ENCODE measurements at places on chromosomes 6 and 20.
A peak's percentile ranks its signal among the peaks of the same experiment; 100 is the strongest.

GRCh38 chr6:115415378-115415777 lies 645.3 kb downstream of the FRK start:
- peak; percentile 87 for DNase-seq

DNA sequence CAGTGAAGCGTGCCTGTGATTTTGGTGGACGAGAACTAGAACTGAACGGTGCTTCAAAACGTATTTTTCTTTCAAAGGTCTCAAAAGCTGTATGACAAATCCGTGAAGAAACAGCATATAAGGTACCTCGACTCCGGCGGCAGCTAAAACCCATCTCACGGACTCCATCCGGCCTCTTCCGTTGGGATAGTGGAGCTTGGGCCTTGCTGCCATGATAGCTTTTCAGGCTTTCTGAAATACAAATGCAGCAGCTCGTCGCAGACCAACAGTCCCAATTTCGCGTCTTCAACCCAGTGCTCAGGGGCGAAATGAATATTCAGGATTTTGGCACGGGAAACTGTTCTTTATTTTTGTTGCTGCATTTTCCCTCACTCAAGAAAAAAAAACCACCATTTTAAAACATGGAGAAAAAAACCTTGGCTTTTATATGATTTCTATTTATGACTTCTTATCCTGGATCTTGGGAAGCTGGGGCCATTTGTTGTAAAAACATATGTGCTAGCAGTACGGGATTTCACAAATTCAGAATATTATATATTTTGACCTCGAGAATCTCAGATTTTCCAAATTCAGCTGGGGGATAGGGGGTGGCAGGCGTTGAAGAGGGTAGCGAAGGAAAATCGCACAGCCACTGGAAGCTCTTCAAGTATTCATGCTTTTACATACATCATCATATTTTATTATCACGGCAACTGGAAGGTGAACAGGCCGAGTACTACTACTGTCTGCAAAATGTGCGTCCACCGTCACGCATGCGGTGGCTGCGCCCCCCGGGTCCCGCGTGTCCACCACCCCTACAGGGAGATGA lies 849 bp downstream of the GSTA4 start:
- DNase-seq, result no peak

GRCh38 chr20:5118220-5119142 lies 1.3 kb downstream of the PCNA start:
- no peak for DNase-seq

GRCh38 chr6:15227827-15228318 lies 18.0 kb upstream of the JARID2 start:
- DNase-seq, result no peak

DNA sequence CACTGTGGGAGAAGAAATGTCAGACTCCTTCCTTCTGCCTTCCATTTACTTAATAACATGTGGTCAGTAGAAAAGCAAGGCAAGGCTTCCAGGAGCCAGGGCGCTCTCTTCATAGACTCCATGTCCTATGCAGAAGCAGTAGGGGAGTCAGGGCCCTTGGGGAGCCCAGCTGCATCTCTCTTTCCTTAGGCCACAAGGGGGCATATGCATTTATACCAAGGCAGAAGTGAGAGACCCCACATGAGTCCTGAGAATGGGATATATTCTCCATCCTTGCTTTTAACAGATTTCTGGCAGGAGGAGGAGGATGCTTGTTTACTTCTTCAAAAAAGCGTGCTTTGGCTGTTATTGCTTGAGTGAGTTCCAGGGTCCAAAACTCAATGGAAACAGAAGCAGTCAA lies 198.5 kb downstream of the HIVEP2 start:
- peak; percentile 33 for DNase-seq

DNA sequence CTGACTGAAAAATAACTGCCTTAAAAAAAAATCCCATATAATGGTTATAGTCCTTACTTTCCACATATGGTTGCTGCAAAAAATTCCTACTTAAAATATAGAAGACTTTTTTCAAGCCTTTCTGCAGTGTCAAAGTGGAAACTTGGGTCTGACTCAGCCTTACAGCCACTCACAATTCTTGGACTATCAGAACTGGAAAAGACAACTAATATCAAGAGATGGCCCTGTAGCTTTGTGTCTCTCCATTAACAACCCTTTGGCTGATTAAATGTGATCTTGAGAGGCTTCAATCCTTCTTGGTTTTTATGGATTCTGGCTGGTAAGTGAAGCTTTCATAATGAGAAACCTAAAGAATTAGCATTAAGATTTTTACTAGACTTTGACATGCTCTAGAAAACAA lies 307.8 kb downstream of the RNGTT start:
- no peak for DNase-seq

Measured in iPS DF 19.7 (cell line).